Nucleus accumbens (tissue), 56 donors: ENCODE measurements at places on chromosomes 13 and 19.

DNA sequence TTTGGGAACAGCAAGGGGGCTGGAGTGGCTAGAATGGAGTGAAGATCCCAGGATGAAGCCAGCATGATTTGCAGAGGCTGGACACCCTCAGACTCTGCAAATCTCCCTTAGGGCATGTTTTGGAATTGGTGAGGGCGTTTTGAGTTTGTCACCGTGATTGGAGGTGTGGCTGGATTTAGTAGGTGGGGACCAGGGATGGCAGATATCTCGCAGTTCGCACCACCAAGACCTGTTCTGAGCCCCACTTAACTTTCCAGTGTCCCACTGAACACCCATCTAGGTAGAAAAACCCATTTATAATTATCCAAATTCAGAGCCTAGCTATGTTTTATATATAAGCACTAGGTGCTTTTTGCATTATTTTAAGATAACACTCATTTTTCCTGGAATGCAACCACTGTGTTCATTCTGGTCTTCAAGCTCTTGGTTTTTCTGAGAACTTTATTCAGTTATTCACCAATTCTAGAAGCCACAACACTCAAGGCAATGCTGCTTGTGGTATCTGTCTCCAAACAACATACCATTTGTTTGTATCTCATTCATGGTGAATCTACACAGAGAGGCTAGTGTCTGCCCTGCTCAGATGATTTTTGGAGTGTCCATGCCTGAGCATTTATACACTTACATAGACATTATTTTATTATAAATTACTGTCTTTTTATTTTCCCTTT lies 3.0 kb upstream of the NANOS2 start:
- DNase-seq: no peak

DNA sequence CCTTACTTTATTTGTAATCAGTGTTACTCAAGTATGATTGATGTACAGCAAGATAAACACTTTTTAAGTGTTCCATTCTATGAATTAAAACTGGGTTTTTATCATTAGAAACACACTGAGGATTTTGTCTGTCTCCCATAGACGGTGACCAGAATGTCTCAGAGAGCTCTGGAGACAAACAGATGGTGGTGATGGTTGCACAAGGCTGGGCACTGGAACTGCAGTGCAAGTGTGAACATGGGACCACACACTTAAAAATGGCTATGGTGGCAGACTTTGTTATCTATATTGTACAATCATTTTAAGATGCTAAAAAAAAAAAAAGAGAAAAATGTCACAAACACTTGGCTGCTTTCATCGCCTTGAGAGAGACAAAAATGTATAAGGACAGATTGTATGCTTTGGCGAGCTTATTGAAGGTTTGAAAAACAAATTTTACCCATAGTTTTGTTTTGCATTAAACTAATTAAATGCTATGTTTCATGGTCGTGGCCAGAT lies 273.0 kb downstream of the SHISA2 start:
- DNase-seq: no peak

DNA sequence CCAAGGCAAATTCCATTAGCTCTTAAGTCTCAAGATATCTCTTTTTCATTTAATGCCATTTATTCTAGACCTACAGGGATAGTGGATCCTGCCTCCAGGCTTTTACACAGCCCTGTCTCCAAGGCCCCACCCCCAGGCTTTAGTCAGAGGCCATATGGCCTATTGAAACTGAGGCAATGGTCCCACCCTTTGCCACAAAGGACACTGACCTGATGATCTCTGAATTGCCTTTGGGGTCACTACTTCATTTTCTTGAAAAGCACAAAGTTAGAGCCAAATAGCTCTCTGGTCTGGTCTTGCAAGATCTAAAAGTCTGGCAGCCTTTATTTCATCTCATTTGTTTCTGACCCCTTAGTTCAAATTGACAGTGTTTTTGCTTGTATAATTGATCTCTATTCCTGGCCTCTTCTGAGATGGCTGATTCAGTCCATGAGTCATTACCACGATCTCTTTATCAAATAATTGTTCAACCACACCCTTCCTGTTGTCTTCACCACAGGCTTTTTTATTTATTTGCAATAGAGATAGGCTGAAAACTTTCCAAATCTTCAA lies 209.8 kb downstream of the FGF14 start:
- DNase-seq: no peak

GRCh38 chr13:84080748-84081530 lies 198.7 kb upstream of the SLITRK1 start:
- no peak for DNase-seq

DNA sequence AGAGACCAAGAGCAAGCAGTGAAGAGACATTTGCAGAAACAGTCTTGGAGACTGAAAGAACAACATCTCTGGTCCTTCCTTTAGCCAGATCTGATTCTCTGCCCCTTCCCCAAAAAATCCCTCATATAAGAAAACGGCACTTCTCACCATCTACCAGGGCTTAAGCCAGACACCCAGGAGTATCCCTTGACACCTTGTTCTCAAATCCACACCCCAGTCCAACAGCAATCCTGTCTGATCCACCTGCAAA lies 1.7 kb upstream of the PLEKHG2 start:
- no peak for DNase-seq

GRCh38 chr13:27997904-27998522 lies 9.5 kb upstream of the URAD start:
- no peak for DNase-seq

- DNase-seq: no peak
These were observed 25.3 kb upstream of the OR10H2 start for GRCh38 chr19:15702534-15702930.

- DNase-seq: no peak
These were observed 23.9 kb downstream of the WTIP start for GRCh38 chr19:34505321-34506025.

- DNase-seq: no peak
These were observed 193.3 kb upstream of the ZNF536 start for GRCh38 chr19:30178721-30179402.

DNA sequence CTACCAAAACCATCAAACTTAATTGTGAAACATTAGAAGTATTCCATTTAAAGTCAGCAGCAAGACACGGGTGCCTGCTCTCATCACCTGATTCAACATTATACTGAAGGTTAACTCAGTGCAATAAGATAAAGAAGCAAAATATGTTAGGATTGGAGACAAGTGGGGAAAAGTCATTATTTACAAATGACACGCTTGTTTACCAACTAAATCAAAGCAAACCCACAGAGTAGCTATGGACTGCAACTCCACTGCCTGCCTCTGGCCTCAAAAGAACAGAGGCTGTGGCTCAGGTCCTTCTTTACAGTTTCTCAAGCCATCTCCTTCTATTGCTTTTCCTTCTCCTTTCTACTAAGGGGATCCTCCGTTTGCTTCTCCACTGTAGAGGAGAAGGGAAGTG lies 21.0 kb upstream of the ATP12A start:
- no peak for DNase-seq

GRCh38 chr13:113633485-113633873 lies 24.5 kb downstream of the ATP4B start:
- DNase-seq: no peak

DNA sequence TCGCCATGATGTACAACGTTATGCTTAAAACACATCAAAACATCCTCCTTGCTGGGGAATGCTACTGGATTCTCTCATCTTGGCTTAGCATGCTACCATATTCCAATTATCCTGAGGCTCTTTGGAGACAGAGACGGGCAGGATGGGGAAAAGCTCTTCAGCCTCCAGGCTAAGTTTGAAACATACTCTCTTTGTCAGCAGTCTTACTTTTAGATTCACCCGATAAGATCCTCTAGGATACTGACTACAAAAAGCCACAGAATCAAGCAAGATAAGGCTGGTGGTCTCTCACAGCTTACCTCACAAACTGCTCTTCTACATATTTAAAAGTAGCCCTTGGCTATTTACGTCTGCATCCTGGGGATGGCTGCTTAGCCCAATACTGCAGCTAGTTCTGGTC lies 72.8 kb upstream of the LRCH1 start:
- DNase-seq: no peak

- no peak for DNase-seq
These were observed 170.9 kb downstream of the USP12 start for GRCh38 chr13:27000686-27001085.

- DNase-seq: no peak
These were observed 133.2 kb downstream of the FRY start for GRCh38 chr13:32164622-32165268.

DNA sequence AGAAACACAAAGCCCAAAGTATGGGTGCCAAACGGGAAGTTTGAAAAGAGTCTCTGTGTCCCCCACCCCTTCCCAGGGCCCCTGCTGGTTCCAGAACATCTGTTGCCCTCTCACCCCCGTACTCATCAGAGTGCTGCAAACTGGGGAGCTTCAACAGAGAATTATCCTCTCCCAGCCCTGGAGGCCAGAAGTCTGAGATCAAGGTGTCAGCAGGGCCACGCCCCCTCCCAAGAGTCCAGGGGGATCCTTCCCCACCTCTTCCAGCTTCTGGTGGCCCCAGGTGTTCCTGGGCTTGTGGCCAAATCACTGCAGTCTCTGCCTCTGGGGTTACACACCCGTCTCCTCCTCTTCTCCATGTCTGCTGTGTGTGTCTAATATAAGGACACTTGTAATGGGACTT lies 183.4 kb downstream of the PTPRS start:
- DNase-seq: no peak

DNA sequence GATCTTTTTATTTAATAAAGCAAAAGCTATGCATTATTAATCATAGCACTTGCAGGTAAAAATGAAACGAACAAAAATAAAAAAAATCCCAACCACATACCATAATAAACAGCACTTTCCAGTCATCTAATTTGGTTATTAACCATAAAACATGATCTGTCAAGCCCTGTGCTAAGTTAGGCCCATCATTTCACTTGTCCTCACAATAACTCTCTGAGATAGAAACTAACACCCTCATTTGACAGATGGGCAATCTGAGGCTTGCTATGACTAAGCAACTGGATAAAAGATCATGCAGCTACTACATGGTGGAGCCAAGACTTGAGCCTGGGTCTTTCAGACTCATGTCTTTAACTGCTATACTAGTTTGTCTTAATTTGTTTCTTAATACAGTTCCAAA lies 21.8 kb downstream of the PROSER1 start:
- DNase-seq: no peak

GRCh38 chr19:2097886-2098327 lies 1.2 kb downstream of the IZUMO4 start:
- no peak for DNase-seq
